ENCODE measurements at places on chromosomes 6 and 20.

DNA sequence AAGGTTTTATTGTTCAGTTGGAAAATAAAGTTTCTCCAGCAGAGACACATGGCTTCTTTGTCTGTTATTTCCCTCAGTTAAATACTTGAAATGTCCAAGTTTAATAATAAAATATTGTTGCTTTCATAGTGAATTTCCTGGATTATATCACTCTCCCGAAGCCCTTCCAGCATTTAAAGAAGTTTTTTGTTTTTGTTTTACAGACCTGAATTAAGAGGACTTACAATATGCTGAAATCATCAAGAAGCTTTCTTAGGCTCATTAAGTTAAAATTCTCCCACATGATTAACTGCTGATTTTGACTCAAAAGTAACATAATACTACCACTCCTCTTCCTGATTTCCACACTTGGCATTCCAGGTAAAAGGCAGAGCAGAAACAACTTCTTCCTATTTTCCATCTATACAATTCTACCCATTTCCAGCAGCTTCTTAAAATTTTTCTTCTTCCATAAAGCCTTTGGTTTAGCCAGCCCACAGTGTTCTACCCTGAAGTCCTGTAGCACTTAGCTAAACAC is 35.8 kb downstream of the PDSS2 start:
- no peak for DNase-seq

DNA sequence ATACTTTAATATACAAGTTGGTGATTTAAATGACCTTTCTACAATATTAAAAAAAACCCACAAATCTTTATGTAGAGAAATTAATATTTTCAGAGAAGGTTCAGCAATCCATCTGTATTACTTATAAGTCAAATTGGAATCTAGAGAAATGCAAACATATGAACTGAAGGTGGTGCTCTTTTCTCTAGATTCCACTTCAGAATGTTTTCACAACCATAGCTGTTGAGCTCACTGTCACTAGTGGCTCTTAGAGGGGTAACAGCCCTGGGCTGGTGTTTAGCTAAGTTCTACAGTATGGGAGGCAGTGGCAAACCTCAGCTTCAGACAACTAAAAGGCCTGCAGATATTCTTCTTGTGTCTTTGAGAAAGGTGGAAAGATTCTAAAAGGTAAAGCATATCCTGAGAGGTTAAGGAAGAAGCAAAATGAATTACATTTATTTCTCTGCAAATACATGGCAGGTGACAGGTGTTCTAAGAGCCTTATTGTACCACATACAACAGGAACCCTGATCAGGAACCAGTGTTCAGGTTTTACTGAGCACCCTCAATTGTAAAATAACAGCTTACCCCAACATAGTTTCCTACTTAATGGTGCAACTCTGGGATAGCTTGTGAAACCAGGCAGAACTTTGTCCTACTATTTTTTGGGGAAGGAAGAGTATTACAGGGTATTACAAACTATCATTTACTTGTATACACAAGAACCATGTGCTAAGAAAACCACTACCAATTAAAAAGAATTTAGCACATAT is 56.6 kb upstream of the SAMHD1 start:
- peak; percentile 7 for DNase-seq

GRCh38 chr20:38286586-38287531 is 17.1 kb upstream of the BPI start:
- peak; percentile 89 for DNase-seq

GRCh38 chr6:151385177-151385576 is 6.2 kb downstream of the ZBTB2 start:
- no peak for DNase-seq

GRCh38 chr6:51152594-51152993 is 333.9 kb downstream of the TFAP2B start:
- DNase-seq = no peak

- no peak for DNase-seq
These were observed 35.0 kb upstream of the ENTPD6 start for GRCh38 chr20:25160467-25160866.

DNA sequence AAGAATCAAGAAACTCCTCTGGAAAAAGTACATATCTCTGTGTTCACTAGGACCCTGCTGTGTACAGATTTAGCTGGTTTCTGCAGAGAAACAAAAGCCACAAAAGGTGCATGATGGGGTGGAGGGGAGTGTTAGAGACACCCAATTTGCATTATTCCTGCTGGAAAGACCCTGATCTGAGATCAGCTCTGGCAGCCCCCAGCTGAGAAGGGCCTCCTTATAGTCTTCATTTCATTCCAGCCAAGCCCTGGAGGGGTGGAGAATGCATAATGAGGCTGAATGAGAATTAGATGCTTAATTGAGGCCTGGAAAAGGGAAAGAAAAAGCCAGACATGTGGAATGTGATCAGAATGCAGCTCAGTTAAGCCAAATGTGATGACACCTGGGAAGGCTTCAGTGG is 545.6 kb downstream of the KIF16B start:
- DNase-seq = no peak

- DNase-seq = no peak
These were observed 230.4 kb upstream of the CST7 start for GRCh38 chr20:24718696-24719095.

DNA sequence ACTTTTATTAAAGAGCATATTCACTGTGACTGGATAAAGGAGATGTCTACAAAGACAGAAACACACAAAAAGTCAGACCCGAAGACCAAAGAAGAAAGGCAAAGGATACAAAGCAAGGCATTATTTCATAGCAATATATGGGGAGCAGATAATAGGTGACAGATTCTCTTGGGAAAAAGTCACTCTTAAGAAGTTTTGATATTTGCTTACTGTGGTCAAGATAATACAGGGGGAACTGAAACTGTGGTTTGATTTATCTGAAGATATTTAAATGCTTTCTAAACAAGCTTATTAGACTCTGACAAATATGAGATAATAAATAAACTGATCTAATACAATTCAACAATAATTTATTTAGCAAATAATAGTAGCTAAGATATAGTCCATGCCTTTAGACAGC is 14.7 kb downstream of the CYP39A1 start:
- DNase-seq = no peak

DNA sequence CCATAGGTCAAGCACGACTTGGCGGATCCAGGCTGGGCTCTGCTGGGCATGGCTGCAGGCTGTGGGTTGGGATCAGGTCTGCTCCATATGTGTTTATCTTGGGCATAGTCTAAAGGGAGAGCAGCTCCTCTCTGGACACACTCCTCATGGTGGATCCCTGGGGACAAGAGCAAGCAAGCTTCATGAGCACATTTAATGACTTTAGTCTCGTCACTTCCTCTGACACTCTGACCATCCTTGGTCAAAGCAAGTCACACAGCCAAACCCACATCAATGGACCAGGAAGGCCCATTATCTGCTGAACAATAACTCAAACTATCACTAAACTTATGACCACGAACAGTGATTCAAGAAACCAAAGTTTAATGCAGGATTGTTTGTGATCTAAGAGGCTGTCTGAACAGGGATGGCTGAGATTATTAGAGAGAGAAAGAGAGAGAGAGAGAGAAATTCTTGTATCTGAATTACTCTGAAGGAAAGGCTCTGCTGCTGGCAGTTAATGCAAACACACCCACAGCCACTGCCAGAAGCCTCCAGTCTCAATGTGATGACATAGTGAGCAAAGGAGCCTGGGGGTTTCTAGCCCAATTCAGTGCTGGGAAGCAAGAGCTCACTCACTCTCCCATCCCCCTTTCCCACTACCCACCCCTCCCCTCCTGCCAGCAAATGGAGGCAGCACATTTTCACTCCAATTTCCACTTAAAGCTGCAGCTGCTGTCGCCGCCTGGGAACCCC is 490.2 kb upstream of the SULF2 start:
- no peak for DNase-seq

DNA sequence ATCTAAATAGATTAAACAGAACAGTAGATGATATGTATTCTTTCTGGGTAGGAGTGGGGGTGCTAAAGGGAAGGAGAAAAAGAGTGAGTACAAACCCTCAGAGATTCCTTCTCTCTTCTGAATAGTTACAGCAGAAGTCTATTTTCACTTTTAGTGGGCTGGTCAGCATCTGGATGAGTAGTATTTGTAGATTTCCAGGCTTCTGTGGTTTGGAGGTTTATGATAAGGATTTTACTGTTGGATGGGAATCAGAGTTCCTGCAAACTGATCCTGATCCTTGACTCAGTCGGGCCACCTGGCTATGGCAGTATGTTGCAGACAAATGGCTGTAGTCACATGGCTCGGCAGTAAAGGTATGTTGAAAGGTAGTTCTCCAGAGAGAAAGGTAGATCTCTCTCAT is 84.3 kb upstream of the IFNGR1 start:
- no peak for DNase-seq

GRCh38 chr20:33438481-33438880 is 5.1 kb downstream of the SNTA1 start:
- no peak for DNase-seq

GRCh38 chr6:2783188-2783963 is 18.2 kb downstream of the WRNIP1 start:
- DNase-seq = no peak

DNA sequence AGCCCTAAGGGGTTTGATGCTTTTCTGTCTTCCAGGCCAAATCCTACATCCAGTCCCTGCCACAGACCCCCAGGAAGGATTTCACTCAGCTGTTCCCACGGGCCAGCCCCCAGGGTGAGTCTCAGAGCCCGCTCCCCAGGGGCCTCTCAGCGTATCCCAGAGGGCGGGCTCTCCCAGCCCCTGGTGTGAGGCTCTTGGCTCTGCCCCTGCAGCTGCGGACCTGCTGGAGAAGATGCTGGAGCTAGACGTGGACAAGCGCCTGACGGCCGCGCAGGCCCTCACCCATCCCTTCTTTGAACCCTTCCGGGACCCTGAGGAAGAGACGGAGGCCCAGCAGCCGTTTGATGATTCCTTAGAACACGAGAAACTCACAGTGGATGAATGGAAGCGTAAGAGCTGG is 8.4 kb downstream of the MAPK13 start:
- DNase-seq = no peak

- peak; percentile 28 for DNase-seq
These were observed 25.1 kb upstream of the KIAA0408 start for GRCh38 chr6:127484212-127484863.

GRCh38 chr6:35471836-35472345 is 3.7 kb downstream of the RPL10A start:
- DNase-seq = no peak

GRCh38 chr6:143882401-143882930 is 18.2 kb downstream of the ZC2HC1B start:
- no peak for DNase-seq

- no peak for DNase-seq
These were observed 9.9 kb upstream of the NCOA5 start for GRCh38 chr20:46099491-46100287.

DNA sequence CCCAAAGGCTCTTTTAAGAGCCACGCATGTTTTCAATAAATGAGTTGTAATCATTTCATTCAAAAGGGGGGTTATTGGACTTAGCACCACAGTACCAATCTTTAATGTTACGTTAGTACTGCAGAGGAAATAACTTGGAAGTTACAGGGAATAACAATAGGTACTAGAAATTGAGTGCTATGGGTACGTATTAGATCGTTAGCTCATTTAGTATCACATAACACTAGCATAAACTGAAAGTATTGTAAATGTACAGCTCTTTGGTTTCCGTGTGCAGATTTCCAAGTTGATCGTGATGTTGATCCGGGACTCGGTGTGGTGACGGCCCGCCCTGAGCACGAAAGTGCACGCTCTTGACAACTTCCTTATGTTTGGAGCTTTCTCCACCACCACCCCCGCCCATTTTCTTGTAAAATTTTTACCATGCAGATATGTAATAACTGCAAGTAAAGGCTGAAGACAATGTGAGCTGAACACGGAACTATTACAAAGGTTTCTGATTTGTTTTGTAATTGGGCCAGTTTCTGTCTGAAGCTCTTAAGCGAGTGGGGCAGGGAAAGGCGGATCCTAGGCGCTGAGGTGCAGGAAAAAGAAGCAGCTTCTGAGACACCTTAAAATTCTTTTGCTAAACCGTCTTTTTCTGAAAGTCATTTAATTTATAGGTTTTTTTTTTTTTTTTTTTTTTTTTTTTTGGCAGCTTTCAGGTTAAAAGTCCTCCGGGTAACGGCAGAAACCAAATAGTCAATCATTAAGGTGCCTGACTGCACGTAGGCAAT is 71.5 kb downstream of the HFE start:
- peak; percentile 41 for DNase-seq

DNA sequence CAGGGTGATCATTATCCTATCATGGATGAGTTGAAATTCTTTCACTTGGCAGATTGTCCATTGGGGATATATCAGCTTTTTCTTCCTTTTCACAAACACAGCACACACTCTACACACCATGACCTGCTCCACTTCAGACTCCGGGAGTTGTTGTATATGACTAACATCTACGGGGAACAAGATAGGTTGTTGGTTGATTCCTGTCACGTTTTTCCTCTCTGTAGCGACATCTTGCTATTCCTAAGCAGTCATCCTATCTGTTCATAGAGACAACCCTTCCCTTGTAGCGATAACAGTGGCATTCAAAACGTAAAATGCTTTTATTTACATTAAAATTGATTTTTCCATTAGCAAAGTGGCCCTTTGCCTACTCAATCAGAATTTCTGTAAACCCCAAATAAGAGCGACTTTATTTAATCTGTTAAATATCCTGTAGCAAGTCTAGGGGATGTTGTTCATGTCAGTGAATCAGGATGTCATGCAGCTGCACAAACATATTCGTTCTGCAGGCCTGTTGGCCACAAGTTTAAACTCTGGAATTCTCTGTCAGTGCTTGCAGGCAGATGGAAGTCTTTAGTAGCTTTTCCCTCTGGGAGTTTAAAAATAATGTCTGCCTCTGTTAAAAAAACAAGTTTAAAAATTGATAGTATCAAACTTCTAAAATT is 23.1 kb downstream of the PHACTR2 start:
- DNase-seq = no peak

- no peak for DNase-seq
These were observed 100.7 kb downstream of the RPP40 start for GRCh38 chr6:4903121-4903520.

GRCh38 chr6:140671926-140672325 is 1297.5 kb upstream of the CITED2 start:
- no peak for DNase-seq

GRCh38 chr6:157769776-157770426 is 53.1 kb upstream of the SNX9 start:
- DNase-seq = no peak

- DNase-seq = no peak
These were observed 48.3 kb upstream of the IPCEF1 start for GRCh38 chr6:154404791-154405400.

- DNase-seq = peak; percentile 80
These were observed 409 bp upstream of the ATXN1 start for GRCh38 chr6:16761471-16762267.

DNA sequence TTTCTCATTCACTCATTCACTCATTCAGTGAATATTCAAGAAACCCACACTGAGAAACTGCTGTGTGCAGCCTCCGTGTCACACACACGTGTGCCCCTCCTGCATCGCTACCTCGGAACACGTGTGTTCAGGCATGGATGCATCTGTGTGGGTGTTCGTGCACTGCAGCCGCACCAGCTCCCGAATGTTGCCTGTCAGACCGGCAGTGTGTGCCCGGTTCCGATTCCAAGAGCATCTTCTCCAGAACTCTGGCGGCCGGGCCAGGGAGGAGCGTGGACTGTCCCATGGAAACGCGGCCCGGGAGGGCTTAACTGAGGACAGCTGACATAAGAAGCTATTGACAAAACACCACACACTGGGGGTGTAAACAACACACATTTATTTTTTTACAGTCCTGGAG is 216.0 kb downstream of the DLL1 start:
- DNase-seq = no peak

Measured in midbrain (tissue), 1 donor.